Fibroblast of skin of right biceps (primary cell): ENCODE measurements at places on chromosomes 11 and 22.
A peak's percentile ranks its signal among the peaks of the same experiment; 100 is the strongest.

- peak; percentile 93 for DNase-seq
Measured at GRCh38 chr11:62431171-62431901, 12.5 kb downstream of the SCGB1A1 start.

- no peak for DNase-seq
Measured at GRCh38 chr11:33060271-33060670, 20.9 kb downstream of the TCP11L1 start.

DNA sequence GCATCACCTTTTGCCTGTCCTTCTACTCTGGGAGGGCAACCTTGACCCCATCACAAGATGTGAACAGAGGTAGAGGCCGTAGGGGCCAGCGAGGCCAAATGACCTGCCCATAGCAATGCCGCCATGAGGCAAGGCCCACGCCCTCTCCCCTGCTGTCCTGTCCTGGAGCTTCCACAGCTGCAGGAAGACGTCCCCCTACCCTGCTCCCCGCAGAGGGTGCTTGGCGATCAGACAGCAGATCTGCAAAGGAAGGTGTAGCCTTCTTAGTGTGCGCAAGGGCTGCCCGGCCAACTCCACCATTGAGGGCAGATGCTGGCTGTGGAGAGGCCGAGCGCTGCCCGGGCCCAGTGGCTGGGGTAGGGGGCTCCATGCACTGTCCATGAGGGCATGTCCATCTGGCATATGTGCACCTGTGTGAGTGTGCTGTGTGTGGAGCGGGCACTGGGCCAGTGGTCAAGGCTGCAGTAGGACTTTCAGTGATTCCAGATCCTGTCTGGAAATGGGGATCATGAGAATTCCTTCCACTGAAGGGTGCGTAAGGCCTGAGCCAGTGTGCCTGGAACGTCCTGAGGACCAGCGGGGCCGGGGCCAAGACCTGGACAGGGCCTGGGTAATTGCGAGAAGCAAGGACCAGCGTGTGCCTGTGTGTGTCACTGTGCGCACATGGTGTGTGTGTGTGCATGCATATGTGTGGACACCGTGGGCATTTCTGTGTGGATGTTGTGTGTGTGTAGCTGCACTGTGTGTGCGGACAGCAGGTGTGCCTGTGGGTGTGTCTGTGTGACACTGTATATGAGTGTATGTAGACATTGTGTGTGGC lies 11.0 kb downstream of the TRPM5 start:
- no peak for DNase-seq

DNA sequence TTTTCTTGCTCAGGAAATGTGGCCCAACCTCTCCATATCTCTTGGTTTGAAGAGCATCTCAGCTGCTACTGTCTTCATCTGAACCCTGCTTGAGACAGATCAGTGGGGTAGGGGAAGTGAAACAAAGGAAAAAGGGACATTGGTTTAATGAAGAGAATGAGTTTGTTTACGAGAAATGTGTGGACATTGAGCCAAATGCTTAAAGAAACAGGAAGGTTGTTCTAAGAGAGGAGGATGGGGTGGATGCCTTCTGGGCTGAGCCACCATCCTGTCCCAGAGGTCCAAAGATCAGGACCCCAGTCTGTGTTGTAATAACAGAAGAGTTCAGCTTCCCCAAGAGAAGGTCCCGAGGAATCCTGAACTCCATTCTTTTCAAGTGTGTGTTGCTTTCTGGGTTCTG lies 369.7 kb downstream of the INSC start:
- DNase-seq, result no peak

DNA sequence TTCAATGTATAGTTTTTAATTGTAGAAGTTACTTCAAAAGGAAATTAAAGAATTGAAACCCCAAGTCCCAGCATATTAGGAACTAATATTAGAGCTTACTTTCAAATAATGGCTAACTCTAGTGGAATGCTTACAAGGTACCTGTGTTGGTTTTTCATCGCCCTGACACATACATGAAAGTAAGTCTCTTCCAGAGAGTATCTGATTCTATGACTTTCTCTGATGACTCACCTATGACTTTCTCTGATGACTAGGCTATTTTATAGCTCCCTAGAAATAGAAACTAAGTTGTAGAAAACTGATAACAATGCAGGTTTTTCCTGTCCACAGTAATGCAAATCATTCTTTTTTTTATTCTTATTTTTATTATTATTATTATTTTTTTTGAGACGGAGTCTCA lies 33.6 kb upstream of the MMP7 start:
- peak; percentile 78 for DNase-seq
